ENCODE measurements at places on chromosomes 16 and 17. TPM values are rescaled to one million over a fixed set of nuclear protein-coding genes. Genes with fewer than 3 reads are reported as not detected.

The NPIPA8 gene
- 0.88 TPM for polyA plus RNA-seq

The GIT1 gene
- polyA plus RNA-seq, result 42.7 TPM

The SNX20 gene
- not detected for polyA plus RNA-seq

The TBC1D28 gene
- not detected for polyA plus RNA-seq

The CACNA1G gene
- polyA plus RNA-seq, result 0.06 TPM

The PROCA1 gene
- polyA plus RNA-seq, result 0.39 TPM

GRCh38 chr16:9258423-9259051, 167.1 kb downstream of the HAPSTR1 start:
- H3K36me3 ChIP-seq, result no peaks in the 10 kb centered on the region
- H3K4me1 ChIP-seq, result no peaks in the 10 kb centered on the region
- no peaks in the 10 kb centered on the region for H3K27me3 ChIP-seq
- H3K4me3 ChIP-seq, result no peak overlapping the region
- no peak overlapping the region for H3K27ac ChIP-seq

- no peak overlapping the region for H3K27ac ChIP-seq
- H3K36me3 ChIP-seq, result no peaks in the 10 kb centered on the region
- H3K4me1 ChIP-seq, result no peaks in the 10 kb centered on the region
- no peaks in the 10 kb centered on the region for H3K27me3 ChIP-seq
Measured at GRCh38 chr17:9346296-9346926, 229.2 kb downstream of the STX8 start.

GRCh38 chr16:25841761-25842160, 150.0 kb downstream of the HS3ST4 start:
- DNase-seq, result no peak
- H3K4me3 ChIP-seq, result no peak overlapping the region
- no peaks in the 10 kb centered on the region for H3K4me1 ChIP-seq
- no peak overlapping the region for H3K27ac ChIP-seq

GRCh38 chr17:75878174-75878998, at the start of gene TRIM47:
TRIM47 (minus strand) TSS chr17:75878581; CDS start chr17:75878548, 33 bp downstream.
- no peak for DNase-seq
- H3K36me3 ChIP-seq, result no peaks in the 10 kb centered on the region
- H3K4me3 ChIP-seq, result peak within 1 kb of the TSS; percentile 43
- peak within 1 kb of the TSS; percentile 86 for H3K27ac ChIP-seq
- H3K4me1 ChIP-seq, result peaks cover 29% of the 10 kb centered on the region
- peaks cover 2% of the 10 kb centered on the region for H3K27me3 ChIP-seq

DNA sequence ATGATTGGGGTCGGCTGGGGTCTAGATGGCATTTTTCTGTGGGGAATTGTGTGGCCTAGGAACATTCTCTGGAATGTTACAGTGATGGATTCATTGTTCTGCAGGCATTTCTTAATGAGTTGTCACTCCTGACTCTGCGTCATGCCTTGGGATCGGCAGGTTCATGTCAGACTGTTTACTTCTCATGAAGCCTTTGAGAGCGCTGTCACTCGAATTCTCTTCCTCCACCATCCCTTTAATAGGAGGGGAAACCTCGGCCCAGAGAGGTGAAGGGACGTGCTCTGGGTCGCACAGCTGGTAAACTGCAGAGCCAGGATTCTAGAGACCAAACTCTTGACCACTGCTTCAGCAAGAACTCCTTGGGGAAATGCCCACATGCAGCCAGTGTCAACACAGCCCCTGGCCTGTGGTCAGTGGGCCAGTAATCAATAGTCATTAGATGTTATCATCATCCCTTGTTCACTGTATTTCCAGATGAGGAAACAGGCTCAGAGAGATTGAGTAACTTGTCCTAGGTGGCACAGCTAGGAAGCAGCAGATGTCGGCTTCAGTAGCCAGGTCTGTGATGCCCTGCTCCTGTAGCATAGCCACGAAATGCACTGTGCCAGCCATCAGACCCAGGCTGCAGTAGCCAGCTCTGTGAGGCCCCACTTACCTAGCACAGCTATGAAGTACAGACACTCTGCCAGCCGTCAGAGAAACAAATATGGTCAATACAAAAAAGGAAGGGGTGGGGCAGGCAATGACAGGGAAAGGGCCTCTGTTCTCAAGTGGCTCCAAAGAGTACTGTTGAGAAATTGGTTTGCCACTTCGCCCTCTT, 259.0 kb downstream of the CPPED1 start:
- H3K27me3 ChIP-seq, result no peaks in the 10 kb centered on the region
- no peak overlapping the region for H3K27ac ChIP-seq
- no peaks in the 10 kb centered on the region for H3K36me3 ChIP-seq
- no peak for DNase-seq

- H3K4me1 ChIP-seq, result no peaks in the 10 kb centered on the region
- H3K4me3 ChIP-seq, result no peak overlapping the region
- H3K27me3 ChIP-seq, result no peaks in the 10 kb centered on the region
- no peak overlapping the region for H3K27ac ChIP-seq
- peaks cover 7% of the 10 kb centered on the region for H3K36me3 ChIP-seq
Measured at GRCh38 chr17:80287806-80288567, 27.3 kb downstream of the RNF213 start.

GRCh38 chr16:59411961-59412841, 678.1 kb upstream of the GOT2 start:
- H3K4me3 ChIP-seq, result no peak overlapping the region
- no peak for DNase-seq
- H3K36me3 ChIP-seq, result no peaks in the 10 kb centered on the region
- H3K4me1 ChIP-seq, result no peaks in the 10 kb centered on the region
- H3K27ac ChIP-seq, result no peak overlapping the region

DNA sequence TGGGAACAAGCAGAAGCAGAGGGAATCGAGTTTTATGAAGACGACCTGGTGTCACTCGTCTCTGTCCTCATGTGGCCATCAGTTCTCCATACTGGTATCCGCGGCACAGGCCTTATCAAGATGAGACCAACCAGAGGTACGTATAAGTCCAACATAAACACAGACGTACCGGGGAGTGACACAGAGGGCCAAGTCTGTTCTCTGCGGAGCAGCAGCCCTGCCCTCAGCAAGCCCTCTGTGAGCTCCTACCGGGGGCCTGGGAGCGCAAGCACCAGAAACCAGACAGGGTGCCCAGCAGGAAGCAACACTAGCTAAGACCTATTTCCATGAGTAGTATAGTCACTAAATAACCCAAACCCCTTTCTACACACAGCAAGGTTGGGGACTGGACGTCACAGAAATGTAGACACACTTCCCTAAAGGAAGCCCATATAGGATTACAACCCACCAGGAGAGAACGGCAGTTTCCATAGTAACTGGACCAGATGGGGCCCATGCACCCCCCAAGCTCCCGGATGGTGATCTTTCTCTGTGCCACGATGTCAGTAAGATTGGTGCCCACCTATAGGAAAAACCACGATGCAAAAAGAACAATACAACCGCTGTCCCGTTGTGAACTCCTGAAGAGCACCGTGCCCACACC, 911 bp downstream of the ARL16 start:
- peaks cover 24% of the 10 kb centered on the region for H3K36me3 ChIP-seq
- H3K27me3 ChIP-seq, result no peaks in the 10 kb centered on the region
- H3K4me1 ChIP-seq, result peaks cover 23% of the 10 kb centered on the region
- peak overlapping the region; percentile 99 for H3K4me3 ChIP-seq
- H3K27ac ChIP-seq, result peak overlapping the region; percentile 71

GRCh38 chr16:10579965-10580882, at the start of gene EMP2:
EMP2 (minus strand) TSS chr16:10580598; CDS start chr16:10547617, 32,981 bp downstream.
- DNase-seq, result no peak
- no peaks in the 10 kb centered on the region for H3K36me3 ChIP-seq
- H3K4me3 ChIP-seq, result peak within 1 kb of the TSS; percentile 81

- no peak for DNase-seq
- no peak overlapping the region for H3K27ac ChIP-seq
- H3K27me3 ChIP-seq, result no peaks in the 10 kb centered on the region
- no peak overlapping the region for H3K4me3 ChIP-seq
- no peaks in the 10 kb centered on the region for H3K36me3 ChIP-seq
Measured at GRCh38 chr16:66481081-66481942, 54.2 kb downstream of the BEAN1 start.

DNA sequence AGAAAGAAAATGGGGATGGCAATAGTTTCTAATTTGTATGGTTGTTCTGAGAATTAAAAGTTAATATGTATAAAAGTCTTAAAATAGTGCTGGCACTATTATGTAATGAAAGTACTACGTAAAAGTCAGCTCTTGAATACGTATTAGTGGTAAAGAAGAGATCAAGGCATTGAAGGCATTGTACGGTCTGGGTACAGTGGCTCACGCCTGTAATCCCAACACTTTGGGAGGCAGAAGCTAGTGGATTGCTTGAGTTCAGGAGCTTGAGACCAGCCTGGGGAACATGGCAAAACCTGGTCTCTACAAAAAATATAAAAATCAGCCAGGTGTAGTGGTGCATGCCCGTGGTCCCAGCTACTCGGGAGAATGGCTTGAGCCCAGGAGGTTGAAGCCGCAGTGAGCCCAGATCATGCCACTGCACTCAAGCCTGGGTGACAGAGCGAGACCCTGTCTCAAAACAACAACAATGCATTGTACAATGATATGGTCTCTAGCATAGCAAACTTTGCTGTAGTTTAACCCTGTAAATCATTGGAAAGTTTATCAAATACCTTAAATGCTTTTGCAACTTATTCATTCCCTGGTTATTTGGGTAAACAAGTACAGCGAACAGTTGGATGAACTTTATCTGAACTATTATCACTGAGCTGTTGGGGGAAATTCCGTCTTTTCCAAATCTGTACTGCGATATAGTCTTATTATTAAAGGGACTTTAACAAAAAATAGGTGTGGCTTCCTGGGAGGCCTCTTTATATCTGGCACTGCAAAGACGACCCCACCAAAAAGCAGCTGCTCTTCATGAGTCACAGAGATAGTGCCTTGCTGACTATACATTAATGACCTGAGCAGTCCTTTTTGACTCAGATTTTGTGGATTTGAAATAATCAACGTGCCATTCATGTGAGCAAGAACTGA, 73.6 kb downstream of the GPRC5B start:
- DNase-seq, result peak; percentile 55
- no peaks in the 10 kb centered on the region for H3K36me3 ChIP-seq
- no peak overlapping the region for H3K4me3 ChIP-seq
- H3K27me3 ChIP-seq, result no peaks in the 10 kb centered on the region
- H3K4me1 ChIP-seq, result peaks cover 8% of the 10 kb centered on the region

DNA sequence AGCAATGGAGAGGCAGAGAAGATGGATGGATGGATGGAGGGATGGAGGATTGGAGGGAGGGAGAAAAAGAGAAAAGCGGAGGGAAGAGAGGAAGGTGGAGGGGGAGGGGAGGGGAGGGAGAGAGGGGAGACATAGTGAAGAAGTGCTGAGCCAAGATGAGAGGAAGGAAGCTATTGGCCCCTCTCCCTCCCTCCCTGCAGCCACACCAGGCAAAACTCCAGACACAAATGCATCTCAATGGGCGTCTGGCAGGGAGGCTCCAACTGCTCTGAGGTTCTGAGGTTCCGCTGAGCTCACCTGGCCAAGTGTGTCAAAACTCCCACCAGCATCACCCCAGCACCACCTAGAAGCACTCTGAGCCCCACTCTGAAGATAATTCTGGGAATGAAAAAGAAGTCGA, 26.9 kb upstream of the PHB1 start:
- no peak overlapping the region for H3K4me3 ChIP-seq
- peaks cover 58% of the 10 kb centered on the region for H3K27me3 ChIP-seq
- DNase-seq, result no peak
- H3K4me1 ChIP-seq, result peaks cover 5% of the 10 kb centered on the region

DNA sequence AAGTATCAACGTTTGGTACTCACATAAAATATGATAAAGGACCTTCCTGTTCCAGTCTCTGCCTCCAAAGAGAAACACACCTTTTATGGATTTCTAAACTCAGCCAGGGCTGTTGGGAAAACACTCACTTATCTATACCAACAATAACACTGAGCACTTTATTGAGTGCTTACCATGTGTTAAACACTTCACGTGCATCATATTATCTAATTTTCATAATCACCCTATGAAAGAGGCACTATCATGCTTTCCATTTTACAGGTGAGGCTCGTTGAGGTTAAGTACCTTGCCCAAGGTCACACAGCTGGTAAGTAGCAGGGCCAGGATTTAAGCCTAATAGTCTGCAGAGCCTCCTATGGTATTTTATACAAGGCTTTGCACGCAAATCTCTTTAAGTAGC, 251.5 kb upstream of the SOX9 start:
- no peaks in the 10 kb centered on the region for H3K36me3 ChIP-seq
- H3K4me1 ChIP-seq, result no peaks in the 10 kb centered on the region
- no peak for DNase-seq
- no peaks in the 10 kb centered on the region for H3K27me3 ChIP-seq

DNA sequence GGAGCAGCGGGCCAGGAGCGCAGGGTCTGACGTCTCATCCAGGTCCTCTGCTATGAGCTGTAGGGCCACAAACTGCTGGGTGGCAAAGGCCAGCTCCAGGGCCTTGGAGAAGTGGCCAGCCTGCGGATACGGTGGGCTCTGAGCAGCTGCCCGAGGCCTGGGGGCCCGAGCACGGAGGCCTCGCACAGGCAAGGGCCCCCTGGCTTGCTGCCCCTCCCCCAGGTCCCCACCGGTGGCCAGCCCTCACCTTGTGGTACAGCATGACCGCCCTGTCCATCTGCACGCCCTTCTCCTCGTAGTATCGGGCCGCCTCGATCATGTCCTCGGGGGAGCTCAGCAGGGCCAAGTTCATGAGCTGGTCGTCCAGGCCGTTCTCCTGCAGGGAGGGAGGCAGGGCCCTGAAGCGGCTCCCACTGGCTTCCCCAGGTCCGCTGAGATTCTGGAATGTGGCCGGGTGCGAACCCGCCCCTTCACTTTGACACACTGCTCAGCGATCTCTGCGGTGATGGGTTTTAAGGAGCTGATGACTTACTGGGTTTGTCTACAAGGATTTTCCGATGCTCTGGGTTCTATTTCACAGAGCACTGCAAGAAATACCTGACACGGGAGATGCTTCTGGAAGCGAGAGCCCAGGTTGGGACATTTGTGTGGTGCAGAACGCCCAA, 9.8 kb upstream of the TMEM204 start:
- H3K4me3 ChIP-seq, result no peak overlapping the region
- DNase-seq, result no peak
- H3K4me1 ChIP-seq, result no peaks in the 10 kb centered on the region
- H3K27me3 ChIP-seq, result no peaks in the 10 kb centered on the region

GRCh38 chr17:11889266-11889665, 108.0 kb downstream of the ZNF18 start:
- no peak overlapping the region for H3K4me3 ChIP-seq
- H3K27ac ChIP-seq, result no peak overlapping the region
- no peaks in the 10 kb centered on the region for H3K36me3 ChIP-seq
- H3K27me3 ChIP-seq, result no peaks in the 10 kb centered on the region

DNA sequence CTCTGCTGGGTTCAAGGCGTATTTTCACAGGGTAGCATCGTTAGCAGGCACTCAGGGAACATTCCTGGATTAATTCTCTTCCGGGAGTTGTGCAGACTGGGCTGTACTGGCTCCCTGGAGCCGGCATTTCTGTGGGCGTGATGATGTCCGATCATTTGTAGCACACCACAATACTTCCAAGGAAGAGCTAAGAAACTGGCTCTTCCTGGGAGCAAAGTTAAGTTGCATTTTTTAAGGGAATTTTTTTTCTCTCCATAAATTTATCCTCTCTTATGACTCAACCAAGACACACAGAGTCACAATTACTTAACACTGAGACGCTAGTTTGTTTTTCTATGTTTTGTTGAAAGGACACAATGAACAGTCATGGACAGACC, 211.6 kb upstream of the FOXF1 start:
- H3K4me3 ChIP-seq, result no peak overlapping the region
- peaks cover 15% of the 10 kb centered on the region for H3K27me3 ChIP-seq
- H3K27ac ChIP-seq, result no peak overlapping the region
- no peaks in the 10 kb centered on the region for H3K36me3 ChIP-seq
- H3K4me1 ChIP-seq, result no peaks in the 10 kb centered on the region
- no peak for DNase-seq
